Activated CD4-positive, CD25-positive, alpha-beta regulatory T cell (primary cell): ENCODE measurements at places on chromosomes 7 and 10.

DNA sequence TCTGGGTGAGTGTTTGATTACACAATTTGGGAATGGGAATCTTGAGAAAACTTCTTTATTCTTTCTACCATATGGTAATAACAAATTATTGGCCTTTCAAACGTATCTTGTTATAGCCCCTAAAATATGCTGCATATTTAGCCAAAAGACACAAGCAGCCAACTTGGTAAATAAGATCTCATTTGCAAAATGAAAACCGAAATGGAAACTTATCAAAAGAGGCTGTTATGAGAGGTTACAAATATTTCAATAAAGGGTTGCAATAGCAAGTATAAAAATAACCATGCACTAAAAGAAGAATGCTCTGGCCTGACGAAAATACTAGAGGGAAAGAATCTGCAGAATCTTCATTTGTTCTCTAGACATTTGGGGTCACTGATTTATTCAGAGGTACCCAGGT is 259.5 kb upstream of the LRRN3 start:
- DNase-seq: no peak

DNA sequence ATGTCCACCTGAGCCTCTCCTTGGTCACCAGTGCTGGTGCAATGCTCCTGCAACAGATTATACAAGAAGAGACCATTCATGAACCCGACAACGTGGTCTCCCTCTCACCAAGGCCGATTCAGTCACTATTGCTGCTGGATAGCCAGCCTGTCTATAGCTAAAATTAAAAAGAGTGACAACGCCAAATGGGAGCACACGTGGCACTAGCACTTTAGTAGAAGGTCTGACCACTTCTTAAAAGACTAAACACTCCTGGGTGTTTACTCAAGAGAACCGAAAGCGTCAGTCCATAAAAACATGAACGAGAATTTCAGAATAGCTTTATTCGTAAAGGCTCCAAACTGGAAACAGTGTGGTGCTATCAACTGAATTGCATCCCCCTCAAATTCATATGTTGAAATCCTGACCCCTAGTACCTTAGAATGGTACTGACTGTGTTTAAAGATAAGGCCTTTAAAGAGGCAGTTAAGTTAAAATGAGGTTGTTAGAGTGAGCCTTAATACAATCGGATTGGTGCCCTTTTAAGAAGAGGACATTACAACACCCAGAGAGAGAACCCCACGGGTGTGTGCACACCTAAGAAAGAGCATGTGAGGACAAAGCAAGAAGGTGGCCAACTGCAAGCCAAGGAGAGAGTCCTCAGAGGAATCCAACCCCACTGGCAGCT is 4.4 kb upstream of the GALNTL5 start:
- no peak for DNase-seq

DNA sequence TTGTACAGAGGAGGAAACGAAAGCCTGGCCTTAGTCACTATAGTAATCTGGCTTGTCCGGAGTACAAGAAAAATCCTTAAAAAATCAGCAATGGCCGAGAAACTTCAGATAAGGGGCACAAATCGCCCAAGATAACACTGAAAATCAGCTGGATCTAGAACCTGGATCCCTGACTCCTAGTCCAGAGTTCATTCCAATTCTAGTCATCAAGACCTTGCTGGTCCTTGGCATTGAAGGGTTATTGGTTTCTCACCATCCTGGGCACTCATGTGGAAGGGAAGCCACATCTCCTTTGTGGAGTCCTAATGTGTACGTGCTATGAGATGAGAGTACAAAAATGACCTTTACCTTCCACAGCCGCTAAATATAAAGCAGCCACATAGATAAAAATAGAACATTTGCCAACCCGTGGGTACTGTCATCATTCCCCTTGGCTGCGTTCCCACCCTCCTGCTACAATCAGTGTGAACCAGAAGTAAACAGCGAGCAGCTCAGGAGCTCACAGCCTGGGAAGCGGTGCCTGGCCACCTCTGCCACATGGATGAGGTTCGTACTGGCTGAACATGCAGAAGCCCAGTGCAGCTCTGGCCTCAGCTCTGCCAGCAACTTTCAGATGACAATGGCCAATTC is 116.0 kb upstream of the PDLIM1 start:
- no peak for DNase-seq

DNA sequence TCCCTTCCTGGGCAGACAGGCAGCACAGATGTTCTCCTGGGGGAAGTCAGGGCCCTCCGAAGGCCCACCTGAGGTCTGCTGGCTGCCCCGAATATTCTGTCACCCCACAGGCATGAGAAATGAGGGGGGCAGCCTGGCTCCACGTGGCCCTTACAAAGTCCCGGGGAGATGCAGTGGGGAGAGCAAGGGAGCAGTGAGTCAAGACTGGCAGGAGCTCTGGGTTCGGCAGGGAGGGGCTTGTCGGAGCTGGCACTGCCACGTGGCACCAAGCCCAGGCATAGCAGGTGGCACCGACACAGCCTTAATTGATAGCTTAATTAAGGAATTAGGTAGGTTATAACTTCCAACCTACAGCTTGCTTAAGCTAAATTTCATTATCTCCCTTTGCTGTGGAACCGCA is 163.9 kb downstream of the USP6NL start:
- DNase-seq: no peak

GRCh38 chr10:9681655-9682054 is 1336.0 kb upstream of the CELF2 start:
- no peak for DNase-seq

GRCh38 chr7:97576043-97576442 is 155.8 kb upstream of the TAC1 start:
- DNase-seq: no peak

DNA sequence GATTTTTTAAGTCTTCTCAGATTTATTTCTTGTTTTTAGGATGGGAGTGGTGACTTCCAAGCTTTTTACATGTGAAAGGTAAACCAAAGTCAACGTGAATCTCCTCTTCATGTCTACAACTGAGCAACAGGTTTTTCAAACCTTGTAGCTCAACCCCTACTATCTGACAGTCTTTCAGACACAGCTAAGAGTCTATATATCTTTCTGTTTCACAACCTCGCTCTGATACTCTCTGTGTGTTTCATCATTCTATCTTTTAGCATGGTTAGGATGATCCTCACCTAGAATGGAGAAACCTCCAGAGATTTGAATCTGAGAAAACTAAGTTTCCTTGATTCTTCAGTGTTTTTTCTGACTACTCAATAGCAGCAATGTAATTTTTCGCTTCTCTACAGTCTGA is 96.1 kb downstream of the EPDR1 start:
- no peak for DNase-seq

DNA sequence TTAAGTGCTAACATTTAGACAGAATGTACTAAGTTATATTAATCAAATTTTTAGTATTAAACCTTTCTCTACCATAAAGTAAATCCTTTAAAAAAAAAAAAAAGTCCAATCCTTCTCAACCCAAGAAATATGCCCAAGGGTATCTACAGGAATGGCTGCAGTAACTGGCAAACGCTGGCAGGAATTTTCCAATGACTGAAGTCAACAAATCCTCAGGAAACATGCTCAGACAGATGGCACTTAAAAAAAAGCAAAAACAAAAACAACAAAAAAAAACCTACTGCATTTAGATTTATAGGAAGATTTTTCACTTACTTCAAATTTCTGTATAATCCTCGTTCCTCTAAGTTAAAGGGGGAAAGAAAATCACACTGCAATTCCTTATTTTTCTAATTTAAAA is 666 bp downstream of the SVIL start:
- DNase-seq: no peak

DNA sequence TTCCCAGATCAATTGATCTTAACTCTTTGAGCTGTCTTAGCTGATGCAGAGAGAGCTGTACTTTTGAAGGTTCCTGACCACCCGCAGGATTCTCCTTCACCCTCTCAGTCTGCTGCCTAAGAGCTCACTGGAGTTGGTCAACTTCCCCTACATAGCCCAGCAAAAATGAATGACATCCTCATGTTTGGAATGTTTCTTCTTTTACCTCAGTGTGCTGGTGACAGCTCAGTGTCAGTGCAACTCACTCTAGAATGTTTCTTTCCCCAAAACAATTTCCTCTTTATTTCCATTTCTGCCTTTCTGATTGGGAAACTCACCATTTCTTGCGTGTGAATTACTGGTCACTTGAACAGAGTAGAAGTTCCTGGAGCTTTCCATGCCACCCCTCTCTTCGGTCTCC is 48.7 kb downstream of the LSMEM1 start:
- DNase-seq: no peak

DNA sequence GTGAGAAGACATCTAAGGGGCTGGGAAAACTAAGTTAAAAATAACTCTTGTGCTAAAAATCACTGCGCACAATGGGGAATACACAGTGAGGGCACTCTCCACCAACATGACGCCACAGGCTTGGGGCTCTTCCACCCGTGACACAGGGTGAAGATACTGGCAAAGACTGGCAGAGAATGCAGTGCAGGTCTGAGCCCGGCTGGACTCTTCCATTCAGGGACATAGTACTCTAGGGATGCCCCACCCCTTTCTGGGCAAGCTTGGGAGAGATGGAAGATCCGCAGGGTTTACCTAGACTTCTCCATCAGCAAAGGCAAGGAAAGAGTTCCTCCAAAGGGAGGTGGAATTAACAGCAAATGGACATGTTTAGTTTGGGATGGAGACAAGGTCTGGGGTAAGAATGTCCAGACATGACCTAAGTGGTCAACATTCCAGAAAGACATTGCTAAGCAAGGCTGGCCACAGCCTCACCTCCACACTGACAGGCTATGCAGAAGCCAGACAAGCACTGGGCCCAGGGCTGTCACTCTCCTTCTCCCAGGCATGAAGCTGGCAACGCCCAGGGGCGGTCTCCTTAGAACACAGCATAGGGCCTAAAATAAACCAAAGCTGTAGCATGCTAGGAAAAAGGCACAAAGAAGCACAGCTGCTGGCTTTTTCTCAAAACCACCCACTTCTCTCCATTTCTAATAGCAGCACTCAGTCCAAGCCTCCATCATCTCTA is 28.1 kb downstream of the XPNPEP1 start:
- no peak for DNase-seq

DNA sequence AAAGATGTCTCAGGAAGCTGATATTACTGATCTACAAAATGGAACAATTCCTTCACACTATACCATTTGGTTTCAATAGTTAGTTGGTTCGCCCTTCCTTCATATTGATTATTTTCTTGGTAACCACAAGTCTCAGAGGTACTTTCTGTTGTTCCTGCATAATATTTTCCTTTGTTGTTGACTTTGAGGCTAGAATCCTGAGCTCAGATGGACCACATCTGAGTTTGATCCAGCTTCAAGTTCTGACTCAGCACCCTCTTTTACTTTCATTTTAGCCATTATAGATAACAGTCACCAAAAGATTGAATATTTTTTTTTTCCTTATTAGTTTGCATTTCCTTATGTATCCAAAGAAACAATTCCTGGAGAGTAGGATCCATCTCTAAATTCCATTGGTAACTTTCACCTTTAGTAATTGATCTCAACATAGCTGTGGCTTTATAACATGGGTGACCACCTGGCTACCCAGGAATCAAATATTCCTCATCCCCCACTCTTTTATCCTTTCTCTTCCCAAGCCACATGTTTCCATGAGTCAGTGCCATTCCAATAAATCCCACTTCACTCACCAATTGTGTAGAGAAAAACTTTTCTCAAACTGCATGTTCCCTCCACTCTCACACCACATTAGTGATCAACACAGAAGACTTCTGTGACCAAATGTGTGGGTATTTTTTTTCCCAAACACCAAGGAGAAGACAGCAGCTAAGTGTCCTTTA is 9.7 kb upstream of the ABCA13 start:
- no peak for DNase-seq

DNA sequence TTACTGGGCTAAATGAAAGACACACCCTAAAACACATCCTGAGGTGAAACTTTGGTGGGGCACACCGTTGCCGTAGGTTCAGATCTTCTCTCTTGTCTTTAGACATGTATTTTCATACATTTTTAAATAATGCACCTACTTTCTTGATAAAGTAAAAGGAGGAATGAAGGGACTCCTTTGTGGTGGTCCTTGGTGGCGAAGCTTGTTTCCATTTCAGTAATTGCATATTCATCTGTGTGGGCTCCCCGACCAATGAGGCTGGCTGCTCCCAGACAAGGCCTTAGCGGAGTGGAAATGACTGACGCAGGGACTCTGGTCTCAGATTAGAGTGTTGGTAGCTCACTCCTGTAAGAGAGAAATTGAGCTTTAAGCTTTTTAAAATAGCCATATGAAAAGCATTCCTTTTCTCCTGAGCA is 815 bp downstream of the CCSER2 start:
- no peak for DNase-seq

DNA sequence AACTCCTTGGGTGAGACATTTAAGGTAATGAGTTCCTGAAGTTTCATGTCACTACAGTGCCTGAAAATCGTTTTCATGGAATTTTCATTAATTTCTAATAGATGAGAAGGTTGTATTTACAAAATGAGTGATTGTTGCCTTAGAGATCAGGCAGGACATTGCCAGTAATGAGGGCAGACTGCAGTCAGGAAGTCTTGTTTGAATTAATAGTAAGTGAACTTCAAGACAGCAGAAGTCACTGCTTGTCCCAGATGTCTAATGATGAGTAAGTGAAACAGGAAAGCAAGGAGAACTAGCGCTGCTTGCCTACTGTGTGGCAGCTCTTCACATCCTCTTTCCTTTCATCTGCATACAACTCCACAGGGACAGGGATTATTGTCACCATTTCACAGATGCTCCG is 237.4 kb downstream of the BAMBI start:
- no peak for DNase-seq

DNA sequence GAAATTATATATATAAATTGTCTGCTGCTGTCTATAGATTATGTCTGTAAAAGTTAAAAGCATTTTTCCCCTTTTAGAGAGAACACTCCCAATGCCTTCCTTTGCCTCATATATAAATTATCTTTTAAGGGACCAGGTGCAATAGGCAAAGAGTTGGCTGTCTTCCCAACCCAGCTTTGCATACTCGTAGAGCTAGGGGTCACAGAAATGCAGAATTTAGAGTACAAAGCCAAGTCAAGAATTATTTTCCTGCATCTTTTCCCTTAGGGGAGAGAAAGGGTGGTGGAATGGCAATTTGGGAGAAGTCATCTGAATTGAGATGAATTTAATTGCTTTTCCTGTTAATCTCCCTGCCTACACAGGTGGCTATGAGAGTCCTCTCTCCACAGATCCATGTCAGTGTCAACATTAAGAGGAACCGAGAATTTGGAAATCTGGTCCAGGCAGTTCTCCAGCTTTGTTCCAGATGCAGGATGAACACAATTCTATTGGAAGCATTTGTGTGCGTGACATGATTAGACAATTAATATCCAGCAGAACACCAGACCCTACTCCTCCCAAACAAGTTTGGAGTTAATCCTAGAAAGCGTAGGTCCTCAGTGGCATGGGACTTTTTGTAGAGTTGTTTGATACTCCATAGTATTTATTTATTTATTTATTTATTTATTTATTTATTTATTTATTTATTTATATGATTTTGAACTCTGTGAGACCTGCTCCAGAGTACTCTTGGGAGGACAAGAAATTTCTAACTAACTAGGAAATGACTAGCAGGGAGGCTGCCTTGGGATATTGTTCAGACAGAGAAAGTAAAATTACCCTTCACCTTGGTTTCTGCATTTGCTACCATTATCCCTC is 80.3 kb upstream of the SKAP2 start:
- DNase-seq: no peak

GRCh38 chr10:71289421-71290130 is 29.5 kb upstream of the SLC29A3 start:
- DNase-seq: no peak

DNA sequence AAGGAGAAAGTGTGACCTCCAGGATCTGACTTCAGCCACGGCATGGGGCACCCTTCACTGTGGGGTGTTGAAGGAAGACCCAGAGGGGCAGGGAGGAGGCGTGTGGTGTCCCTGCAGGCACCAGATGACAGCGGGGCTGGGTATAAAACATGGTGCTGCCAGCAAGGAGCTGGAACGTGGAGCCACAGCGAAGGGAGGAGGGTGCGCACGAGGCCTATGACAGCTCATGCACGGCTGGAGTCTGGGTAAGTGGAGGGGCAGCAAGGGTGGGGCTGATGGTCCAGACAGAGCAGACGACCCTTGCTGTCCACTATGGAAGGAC is 27.8 kb upstream of the FOXL3 start:
- no peak for DNase-seq
